ENCODE measurements at places on chromosomes 1 and 21.

DNA sequence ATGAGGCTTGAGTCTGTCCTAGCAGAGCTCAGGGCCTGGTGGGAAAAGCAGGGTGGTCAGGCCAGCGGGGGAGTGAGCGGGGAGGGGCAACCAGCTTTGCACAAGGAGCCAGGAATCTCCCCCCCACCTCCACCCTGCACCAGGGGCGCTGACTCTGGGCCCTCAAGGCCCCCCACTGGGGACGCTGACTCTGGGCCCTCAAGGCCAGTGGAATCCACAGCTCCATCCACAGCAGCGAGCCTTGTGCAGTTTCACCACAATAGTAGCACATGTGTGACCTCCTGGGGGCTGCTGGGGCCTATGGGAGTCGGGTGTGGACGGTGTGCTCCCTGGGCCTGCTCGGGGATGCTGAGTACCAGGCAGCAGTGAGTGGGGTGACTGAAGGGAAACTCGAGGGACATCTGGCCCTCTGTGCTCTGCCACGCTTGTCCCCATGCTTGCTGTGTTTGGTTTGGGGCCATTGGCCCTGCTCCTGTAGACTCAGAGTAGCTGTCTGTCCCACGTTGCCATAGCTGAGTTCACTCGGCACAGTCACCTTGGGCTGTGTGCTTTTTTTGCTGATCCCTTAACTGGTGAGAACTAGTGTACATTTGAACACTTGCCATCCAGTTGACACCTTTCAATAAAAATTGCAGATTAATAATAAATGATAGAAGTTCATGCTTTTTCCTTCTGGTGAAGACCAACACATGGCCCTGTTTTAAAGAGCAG is 89.2 kb downstream of the ADARB1 start:
- no peak for DNase-seq

DNA sequence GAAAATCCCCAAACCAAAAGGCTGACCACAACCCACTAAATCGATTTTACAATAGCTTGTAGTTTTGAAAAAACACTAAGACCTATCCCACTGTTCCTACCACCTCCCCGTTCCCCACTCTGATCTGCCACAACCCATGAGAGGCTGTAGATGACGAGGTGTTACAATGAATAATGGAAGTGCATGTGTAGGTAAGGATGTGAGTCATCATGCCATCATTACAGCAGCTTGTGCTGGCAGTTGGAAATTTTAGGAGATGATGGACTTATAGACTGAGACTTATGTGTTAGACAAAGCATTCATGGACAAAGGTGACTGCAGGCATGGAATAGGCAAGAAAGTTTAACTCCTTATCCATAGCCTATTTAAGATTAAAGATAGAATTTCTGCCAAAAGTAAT is 184.7 kb upstream of the CACYBP start:
- DNase-seq: peak; percentile 61

DNA sequence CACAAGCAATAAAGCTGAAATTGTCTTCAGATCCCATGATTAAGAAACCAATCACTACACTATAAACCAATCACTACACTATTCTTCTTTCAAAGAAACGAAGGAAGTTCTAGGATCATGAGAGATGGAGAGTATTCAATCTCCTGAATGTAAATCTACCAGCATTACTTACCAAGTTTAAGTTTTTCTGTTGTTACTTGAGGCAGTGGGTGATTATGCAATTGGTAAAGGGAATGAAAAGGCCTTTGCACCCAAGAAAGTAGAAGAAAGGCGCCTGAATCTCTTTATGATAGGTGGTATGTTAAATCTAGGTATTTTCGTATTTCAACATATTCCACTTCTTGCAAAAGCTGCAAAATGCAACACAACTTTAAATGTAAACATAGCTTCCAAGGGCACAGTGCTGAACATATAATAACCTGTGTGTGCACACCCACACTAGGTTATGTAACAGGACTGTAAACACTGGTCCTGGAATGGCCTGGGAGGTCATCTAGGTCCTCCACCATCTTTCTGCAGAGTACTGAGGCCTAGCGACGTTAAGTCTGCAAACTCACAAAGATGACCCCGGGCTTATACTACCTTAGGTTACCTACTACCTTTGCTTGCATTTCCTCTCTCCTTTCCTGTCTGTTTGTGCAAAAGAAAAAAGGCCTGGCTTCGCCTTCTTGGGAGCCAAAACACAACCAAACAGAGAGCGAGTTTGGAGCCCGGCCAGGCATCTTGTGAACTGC is 1.1 kb upstream of the UAP1 start:
- no peak for DNase-seq

DNA sequence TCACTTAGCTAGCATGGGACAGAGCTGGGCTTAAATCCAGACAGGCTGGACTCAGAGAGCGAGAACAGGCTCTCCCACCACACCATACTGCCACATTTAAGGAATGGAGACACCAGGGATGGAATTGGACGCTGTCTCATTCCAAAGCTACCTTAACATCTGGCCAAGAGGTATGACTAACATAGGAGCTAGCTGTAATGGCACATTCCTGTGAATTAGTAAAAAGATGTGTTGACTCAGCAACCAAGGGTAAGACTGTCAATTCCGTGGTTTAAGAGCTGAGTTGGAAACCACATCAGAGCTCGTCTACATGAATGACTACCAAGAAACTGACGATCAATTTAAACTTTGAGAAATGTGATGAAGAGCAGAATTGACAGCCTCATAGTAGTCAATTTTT is 8.3 kb upstream of the TNFRSF9 start:
- peak; percentile 96 for DNase-seq

- DNase-seq: peak; percentile 50
Measured at GRCh38 chr1:241834733-241835377, 13.1 kb upstream of the EXO1 start.

GRCh38 chr1:193944454-193944853 is 758.0 kb upstream of the B3GALT2 start:
- no peak for DNase-seq

GRCh38 chr1:61277121-61277690 is 194.8 kb downstream of the NFIA start:
- no peak for DNase-seq

DNA sequence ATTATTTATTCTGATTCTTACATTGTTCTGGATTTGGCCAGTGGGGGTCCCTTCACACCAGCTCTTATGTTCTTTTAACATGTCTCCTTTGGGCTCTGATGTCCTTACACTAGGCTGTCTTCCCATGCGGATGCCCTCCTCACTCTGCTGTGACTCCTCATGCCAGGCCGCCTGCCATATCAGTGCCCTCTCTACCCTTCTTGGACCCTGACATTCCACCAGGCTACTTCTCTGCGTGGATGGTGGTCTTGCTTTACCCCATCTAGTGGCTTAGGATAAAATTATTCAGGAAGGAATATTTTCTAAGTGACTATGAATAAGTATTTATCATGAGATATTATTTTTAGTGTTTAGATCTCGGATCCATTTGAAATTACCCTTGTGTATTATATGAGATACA is 21.2 kb downstream of the ATF6 start:
- no peak for DNase-seq

DNA sequence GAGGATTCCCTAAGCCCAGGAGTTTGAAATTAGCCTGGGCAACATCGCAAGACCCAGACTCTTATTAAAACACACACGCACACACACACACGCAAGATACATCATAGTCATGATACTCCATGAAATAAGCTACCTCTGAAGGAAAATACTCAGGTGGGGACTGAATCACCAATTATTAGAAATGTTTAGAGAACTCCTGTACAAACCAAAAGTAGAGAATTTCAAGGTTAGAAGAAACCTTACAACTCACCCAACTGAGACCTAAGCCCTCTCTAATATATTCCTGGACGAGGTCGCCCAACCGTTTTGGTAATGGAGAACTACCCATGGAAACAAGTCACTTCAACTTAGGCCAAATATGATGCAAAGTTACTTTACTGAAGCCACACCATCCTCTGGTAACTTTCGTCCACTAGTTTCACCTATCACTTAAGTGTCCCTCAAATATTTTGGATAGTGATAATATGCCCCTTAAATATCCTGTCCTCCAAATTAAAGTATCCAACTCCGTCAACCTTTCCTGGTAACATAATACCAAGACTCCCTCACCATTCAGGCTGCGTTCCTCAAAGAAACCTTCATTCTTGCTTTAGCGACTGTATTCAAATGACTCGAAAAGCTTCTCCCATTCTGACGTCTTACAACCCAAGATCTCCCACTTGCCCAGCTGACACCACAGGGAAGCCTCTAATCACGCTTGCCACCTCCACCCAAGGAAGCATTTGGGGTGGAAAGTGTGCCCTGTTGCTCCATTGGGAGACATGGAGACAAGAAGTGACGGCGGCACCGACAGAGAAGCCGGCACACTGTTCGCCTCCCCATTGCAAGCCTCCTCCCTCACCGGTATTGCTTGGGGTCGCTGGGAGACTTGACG is 856 bp downstream of the NRDC start:
- peak; percentile 5 for DNase-seq

DNA sequence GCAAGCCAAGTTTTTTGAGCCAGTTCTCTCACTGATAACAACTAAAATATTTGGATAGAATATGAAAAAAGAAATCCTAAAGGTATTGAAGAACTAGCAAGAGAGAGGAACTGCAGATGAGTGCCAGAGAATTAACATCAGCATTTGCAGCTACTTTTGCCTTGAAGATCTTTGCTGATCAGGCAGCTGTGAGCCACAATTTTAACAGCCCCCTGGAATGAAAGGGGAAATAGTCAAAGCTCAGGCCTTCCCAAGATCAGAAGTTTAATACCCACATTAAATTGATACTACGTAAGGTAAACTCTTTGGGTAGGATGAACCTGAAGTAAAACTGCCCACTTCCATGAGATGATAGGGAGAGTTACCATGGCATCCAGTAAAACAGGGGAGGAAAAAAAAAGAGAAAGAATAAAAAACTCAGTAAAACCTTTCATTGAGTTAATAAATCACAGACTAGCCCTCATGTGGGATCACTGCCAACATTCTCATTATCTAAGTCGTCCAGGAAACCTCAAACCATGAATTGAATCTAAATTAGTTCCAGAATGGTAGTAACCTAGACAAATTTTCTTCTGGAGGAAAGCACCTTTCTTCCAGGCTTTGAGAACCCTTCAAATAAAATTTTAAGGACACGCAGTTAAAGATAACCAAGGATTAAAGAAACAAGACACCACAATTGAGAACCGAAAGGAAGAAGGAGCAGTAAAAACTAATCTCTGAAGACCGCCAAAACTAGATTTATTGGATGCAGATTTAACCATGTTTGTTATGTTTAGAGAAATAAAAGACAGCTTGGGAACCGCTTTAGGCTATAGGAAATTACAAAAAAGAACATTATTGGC is 28.3 kb downstream of the SCP2 start:
- DNase-seq: peak; percentile 95

DNA sequence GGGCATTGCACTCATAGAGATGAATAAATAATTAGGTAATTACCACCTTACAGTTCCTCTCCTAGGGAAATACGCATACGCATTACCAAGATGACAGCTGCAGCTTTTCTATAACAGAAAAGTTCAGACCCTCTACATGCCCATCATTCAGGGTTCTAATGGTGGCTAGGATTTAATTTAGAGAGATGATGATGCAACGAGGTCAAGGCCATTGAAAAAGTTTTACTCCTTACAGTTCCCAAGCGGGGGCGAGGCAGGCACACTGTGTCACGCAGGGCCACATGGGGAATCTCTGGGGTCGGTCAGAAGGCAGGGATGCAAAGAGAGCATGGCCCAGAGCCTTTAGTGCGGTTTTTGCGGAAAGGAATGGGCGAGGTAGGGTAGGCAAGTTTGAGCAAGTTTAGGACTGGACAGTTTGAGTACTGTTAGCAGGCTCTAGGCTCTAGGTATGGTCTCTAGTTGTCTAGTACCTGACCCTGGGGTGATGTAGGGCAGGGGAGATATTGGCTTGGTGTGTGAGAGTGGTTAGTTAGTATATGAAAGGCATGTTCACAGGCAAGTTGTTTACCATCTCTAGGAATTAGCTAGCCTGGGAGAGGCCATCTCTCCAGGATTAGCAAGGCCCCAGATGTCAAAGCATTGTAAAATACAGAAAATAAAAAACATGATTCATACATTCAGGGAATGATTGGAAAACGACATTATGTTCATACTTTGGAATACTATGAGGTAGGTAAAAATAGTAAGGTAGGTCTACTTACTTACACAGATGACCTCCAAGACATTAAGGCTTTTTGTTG is 29.6 kb upstream of the ID3 start:
- DNase-seq: no peak

DNA sequence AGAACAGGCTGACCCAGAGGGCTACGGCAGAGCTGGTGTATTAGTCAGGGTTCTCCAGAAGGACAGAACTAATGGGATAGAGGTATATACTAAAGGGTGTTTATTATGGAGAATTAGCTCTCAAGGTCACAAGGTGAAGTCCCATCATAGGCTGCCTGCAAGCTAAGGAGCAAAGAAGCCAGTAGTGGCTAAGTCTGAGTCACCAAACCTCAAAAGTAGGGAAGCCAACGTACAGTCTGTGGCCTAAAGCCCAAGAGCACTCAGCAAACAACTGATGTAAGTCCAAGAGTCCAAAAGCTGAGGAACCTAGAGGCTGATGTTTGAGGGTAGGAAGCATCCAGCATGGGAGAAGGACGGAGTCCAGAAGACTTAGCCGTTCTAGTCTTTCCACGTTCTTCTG is 179.2 kb downstream of the BACH1 start:
- DNase-seq: peak; percentile 68

DNA sequence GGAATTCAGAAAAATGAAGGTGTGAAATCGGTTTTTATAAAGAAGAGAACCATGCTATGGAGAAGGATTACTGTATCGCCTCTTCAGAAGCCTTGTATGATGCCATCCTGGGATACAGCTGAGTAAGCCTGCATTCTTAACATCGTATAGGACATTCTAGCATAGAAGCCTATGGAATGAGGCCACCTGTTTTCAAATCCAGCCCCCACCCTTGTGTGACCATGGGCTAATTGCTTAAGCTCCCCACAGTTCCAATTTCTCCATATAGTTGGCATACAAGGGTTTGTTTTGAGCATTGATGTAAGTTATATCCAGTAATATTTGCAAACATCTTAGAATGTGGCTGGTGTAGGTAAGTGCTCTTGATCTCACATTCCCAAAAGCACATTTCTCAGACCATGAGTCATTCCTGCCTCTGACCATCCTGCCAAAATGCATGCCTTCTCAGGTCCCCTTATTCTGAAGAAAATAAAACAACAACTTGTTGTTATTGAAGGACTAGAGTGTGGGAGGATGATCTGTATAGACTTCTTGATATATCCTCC is 1.5 kb downstream of the OR14A2 start:
- no peak for DNase-seq

DNA sequence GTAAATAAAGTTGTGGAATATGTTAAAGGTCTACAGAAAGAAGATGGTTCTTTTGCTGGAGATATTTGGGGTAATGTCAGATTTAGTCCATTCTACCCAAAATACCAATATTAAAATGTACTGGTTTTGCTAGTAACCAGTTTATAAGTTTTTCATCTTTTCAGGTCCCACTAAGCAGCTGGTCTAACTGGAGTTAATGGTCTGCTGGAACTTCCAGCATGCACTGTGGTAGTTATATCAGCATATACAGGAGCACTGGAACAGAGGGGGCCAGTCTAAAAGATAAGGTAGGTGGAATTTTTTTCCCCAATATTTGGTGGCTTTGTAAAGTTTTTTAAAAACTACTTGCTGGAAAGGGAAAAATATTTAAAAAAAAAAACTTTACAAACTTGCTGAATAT is 3.9 kb downstream of the RABGGTB start:
- no peak for DNase-seq

All from fibroblast of skin of abdomen (primary cell).